ENCODE measurements at places on chromosomes 2 and 18.

DNA sequence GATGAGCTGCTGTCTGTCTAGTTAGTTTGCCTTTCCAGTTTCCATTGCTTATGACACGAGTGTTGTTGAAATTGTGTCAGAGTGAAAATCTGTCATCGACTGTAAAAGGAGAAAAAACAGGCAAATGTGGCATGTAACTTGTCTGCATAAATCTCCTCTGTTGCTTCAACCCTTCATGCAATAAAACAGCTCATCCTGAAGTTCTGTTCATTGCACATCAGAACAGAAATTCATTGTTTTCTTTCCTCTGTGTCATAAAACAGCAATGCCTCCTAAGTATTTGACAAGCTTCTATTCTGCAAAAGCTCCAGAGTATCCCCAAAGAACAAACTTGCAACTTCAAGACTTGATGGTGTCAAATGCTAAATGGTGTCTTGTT is 432.1 kb downstream of the MEIS1 start:
- DNase-seq, result no peak

GRCh38 chr2:119253114-119253702 is 29.6 kb downstream of the STEAP3 start:
- no peak for DNase-seq

DNA sequence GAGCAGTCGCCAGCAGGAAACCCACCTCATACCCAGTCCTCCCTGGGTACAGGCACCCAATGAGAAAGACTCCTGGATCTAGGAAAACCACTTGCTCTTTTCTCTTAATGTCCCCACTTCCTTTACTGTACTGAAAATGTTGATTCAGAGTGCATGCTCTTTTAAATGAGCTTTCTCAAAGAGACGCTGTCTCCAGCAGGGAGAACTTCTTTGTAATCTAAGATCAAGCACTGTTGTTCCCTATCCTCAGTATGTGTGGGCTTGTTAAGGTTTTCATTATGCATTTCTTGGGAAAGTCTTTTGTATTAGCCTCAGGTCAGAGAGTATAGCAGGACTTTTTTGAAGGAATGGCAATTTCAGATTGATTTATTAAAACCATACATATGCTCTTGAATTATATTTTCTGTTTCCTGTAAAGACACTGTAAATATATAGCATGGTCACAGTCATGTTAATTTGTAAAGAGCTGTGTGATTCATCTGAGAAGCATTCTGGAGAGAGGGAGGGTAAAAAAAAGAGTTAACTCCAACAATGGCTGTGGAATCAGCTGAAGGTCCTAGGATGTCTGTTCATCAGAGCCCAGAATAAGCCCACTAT is 178.1 kb downstream of the MGAT5 start:
- DNase-seq, result no peak

DNA sequence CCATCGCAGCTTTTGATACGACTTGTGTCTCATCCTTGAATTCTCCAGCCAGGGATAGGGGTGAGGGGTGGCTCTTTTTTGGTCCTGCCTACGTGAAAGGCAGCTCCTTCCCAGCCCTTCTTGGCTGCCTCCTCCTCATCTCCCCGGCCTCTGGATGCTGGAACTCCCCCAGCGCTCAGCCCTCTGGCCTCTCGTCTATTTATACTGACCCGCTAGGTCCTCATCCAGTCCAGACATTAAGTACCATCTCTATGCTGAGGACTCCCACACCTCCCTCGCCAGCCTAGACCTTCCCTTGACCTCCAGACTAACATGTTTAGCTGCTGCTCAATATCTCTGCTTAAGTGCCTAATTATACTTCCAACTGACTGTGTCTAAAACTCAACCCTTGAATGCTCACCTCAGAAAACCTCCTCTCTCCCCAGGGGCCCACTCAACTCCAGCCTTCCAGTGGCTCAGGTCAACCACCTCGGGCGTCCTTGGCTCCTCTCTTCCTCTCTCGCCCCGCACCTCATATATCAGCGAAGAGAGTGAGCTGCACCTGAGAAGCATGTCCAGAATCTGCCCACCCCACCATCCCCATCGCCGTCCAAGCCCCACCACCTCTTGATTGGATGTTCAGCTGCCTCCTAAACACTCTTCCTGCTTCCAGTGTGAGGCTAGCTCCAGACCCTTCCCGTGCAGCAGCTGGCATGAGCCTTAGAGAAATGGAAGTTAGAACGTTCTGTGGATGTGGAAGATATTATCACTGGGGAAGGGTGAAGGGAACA is 34.8 kb downstream of the TOGARAM2 start:
- DNase-seq, result no peak

GRCh38 chr2:169526451-169526850 is 16.9 kb downstream of the KLHL41 start:
- no peak for DNase-seq

DNA sequence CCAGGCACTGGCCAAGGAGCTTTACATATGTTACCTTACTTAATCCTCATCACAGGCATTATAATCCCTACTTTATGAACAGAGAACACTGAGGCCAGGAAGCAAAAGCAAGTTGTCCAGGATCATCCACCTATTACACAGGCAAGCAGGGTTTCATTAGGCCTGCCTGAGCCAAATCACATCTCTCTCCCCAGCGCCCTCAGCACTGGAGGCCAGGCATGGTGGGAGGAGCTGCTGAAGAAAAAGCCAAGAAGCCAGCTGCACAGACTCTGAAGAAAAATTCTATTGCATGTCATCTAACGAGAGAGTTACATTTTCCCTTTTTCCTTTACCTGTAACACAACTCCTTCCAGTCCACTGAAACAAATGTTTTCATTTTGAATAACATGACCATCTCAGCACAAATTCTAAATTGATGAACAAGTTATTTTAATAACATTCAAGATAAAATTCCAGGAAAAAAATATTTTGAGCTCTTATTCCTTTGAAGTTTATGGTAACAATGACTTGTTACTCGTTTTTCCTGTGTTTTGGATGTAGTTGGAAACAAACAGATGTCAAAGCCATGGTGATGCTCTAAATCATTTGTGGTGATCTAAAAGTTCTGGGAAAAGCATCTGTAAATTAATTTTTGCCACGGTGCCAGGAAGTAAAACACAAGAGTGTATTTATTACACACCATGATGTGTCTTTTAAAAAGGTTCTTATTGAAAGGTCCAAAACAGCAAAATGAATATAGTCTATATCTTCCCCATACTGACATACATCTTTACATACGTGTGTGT is 139.0 kb upstream of the ITGB6 start:
- DNase-seq, result no peak

GRCh38 chr18:59547581-59548182 is 149.5 kb downstream of the CCBE1 start:
- DNase-seq, result no peak

GRCh38 chr2:126792186-126792585 is 106.5 kb upstream of the TEX51 start:
- DNase-seq, result no peak

- no peak for DNase-seq
These were observed 32.0 kb downstream of the MGAT4A start for GRCh38 chr2:98698896-98699295.

- no peak for DNase-seq
These were observed 41.9 kb downstream of the EVA1A start for GRCh38 chr2:75518638-75519465.

DNA sequence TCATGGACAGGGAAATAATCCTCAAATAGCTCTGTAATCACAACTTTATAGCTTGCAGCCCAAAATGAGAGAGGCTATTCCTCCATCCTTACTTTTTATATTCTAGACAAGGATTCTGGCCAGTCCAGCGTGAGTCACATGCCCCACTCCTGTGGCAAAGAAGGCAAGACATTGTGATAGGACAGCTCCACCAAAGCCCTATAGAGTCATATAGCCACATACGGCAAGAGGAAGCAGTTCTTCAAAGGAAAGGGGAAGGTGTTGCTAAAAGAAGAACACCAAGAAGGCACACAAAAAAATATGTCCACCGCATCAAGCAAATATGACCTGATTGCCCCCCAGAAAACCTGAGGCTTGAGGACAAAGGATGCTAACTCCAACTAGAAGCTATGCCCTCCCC is 3.4 kb upstream of the GFPT1 start:
- DNase-seq, result no peak

GRCh38 chr2:10229462-10230099 is 73.1 kb upstream of the HPCAL1 start:
- DNase-seq, result no peak

DNA sequence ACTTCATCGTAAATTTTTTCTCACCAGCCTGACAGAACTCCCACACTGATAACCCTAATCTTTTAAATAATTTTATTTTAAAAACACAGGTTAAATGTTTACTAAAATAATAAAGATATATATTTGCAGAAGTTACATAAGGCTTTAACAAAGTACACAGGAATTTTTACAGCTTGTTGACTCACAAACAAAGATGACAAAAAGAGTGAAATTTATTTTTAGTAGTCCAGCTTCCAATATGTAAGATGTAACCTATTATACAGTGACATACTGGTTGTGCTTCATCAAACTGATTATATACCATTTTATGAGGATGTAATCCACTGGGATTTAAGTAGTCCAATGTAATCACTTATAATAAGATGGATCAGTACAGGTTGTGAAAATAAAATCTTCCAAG is 348.9 kb upstream of the SLC39A10 start:
- no peak for DNase-seq

DNA sequence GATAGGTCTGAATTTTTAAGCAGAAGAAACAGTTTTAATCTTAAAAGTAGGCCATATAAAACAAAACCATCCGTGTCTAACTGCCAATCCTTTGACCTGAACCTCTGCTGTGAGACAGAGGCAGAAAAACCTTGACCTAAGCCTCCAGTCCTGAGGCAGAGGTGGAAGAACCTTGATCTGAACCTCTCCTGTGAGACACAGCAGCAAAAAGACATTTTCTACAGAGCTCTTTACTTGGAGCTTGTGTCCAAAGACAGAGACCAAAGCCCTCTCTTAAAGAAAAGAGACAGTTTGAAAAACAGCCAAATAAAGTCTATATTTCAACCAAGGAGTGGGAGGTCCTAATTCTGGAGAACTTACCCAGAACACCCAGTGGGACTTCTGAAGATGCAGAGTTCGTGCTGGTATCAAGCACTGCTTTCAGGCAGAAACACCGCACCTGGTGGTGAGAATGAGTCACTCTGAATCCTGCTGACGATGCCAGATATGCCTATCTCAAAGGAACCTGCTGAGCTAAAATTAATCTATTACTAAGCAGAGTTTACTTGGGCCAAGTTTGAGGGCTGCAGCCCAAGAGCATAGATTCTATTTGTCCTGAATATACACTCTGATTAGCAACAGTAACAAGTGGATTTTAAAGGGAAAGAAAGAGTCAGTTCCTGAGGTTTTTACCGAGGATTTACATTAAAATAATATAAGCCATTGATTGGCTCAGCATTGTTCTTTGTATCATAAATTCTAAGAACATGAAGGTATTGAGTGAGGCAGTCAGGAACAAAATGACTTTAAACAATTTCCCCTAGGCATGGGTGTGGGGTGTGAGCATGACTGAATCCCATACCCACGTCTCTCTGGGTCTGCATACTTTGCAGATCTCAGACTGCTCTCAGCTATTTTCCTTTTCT is 806.4 kb downstream of the TRIB2 start:
- DNase-seq, result no peak

GRCh38 chr2:54939446-54940118 is 110.7 kb downstream of the RTN4 start:
- DNase-seq, result no peak

- no peak for DNase-seq
These were observed 123.1 kb downstream of the ARHGAP15 start for GRCh38 chr2:143252138-143252907.

- DNase-seq, result no peak
These were observed 11.8 kb upstream of the ACOXL start for GRCh38 chr2:110720547-110720946.

- no peak for DNase-seq
These were observed 4.0 kb downstream of the CWC22 start for GRCh38 chr2:180003073-180003472.

DNA sequence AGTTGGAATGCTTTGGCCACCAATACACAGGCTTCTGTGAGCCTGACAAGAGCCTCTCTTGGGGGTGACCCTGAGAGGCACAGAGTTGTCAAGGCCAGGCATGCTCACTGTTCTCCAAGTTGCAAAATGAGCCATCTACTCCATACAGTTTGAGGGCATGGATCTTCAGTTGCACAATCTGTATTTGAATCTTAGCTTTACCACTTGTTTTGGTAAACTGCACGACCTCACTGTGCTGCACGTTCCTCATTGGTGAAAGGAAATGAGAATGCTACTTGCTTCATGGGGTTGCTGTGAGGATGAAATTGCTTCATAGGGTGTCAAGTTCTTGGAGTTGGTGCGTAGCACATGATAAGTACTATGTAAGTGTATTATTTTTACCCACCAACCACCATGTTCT is 12.0 kb upstream of the HAAO start:
- DNase-seq, result no peak

GRCh38 chr2:173851141-173851641 is 114.0 kb downstream of the SP3 start:
- DNase-seq, result no peak

DNA sequence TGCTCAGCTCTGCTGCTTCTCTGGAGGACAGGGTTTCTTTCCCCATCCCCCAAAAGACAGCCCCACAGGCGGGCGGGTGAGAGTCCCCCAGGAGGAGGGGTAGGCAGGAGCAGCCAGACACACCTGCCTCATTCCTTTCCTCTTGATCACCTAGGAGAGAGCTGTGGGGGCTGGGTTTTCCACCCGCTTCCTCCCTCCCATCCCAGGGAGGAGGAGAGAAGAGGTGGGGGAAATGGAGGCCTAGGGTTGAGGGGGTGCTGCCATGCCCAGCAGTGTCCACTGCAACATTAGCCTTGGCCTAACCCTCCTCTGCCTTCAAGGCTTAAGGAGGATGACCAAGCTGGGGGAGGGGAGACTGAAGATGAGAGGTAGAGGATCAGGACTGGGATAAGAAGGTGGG is 14.7 kb downstream of the WNT10A start:
- peak; percentile 44 for DNase-seq

- no peak for DNase-seq
These were observed 37.1 kb downstream of the B4GALT6 start for GRCh38 chr18:31647127-31647753.

DNA sequence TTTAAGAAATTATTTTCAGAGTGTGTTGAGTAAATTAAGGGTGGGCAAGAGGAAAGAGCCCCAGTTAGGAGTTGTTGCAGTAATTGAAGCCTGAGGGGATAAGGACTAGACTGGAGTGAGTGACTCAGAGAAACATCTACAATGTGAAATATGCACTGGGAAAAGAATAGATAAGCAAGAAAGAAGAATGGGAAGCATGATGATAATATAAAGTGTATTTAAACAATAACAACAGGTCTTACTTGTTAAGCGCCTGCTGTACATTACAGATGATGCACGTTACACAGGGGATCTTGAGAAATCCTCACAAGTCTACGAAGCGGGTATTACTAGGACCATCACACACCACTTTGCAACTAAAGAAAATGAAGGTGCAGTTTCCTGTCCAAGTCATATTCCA is 73.6 kb upstream of the STK17B start:
- DNase-seq, result no peak
